ENCODE measurements at places on chromosomes 3 and 15. TPM values are rescaled to one million over a fixed set of nuclear protein-coding genes. Genes with fewer than 3 reads are reported as not detected.

DNA sequence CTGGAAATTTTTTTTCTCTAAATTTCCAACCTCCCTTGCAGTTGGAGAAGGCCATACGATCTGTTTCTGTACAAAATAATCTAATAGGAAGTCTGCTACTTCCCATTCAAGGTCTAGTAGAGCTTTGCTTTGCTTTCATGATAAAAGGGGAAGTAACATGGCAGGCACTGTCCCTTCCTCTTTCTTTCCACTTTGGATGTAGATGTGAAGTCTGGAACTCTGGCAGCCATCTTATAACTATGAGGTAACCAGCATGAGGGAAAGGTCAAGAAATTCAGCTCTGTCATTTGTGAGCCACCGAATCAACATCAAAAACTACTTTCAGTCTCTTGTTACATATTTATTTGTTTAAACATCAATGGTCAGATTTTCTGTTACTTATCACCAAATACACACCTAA lies 156.3 kb downstream of the MTHFS start:
- DNase-seq, result no peak

- DNase-seq, result no peak
Observed at GRCh38 chr3:163450698-163451097, 1627.6 kb downstream of the SI start.

GRCh38 chr3:46524832-46525231 lies 27.1 kb downstream of the RTP3 start:
- no peak for DNase-seq

DNA sequence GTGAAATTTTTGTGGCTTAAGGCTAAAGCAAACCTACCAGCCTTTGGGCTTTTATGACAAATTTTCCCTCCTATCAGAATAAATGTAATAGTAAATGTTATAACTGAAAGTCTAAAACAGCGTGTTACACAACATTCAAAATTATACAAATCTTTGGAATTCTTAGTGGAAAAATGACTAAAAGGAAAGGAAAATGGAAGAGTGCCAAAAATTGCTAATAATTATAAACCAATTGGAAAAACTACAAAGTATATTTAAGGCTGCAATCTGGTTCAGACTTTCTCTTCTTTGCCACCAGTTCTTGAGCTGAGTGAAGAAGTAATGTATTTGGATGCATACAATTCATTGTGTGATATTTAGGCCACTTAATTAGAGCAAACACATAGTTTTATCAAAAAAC lies 45.6 kb upstream of the PHLDB2 start:
- DNase-seq, result no peak

GRCh38 chr3:13621381-13622221 lies 72.7 kb downstream of the FBLN2 start:
- no peak for DNase-seq

DNA sequence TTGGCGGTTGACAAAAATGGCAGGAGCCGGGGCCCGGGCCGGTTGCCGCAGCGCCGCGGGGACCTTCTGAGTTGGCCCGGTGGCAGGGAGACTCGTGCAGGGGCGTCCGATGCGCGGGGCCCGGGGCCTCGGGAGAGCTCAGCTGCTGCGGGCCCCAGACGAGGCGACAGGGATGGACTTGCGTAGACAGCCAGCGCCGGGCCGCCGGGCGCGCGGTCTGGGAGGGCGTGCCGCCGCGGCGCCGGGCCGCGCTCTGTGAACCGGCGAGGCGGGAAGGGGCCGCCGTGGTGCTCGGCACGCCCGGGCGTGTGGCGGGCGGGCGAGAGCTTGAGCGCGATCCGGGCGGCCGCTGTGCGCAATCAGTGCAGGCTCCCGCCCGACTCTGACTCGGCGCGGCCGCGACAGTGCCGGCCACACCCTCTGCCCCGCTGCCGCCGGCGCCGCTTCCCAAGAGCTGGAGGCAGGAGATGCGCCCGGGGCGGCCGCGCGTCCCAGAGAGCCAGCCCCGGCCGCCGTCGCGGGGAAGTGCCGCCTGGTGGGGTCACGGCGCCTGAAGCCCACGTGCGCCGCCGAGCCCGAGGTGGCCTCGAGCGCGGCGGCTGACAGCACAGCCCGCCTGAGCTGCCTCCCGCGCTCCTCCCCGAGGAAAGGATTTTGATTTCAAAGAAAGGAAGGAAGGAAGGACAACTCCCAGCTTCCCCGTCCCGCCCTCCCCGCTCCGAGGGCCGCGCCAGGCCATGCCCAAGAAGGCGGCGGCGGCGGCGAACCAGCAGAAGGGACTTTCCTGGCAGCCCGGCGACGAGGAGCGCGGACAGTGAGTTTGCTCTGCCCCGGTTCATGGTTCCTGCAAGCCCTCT lies 657 bp downstream of the TLNRD1 start:
- DNase-seq, result peak; percentile 81

- no peak for DNase-seq
Observed at GRCh38 chr15:80550908-80551260, 144.2 kb upstream of the ABHD17C start.

- no peak for DNase-seq
Observed at GRCh38 chr3:159818399-159818798, 170.2 kb upstream of the IL12A start.

DNA sequence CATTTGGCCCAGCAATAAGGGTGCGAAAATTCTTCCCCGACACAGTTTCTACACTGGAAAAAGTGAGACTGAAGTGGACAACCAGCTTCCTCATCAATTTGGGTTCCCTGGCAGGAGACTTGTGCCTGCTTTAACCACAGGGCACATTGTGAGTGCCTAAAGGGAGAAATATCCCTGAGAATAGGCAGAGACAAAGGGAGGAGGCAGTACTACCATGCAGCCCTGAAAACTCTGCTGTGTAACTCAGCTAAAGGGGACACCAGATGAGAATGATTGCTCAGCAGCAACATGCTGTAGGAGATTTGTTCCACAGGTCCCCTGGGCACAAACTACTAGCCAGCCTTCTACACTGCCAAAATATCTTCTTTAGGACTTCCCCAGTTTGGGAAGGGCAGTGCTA lies 15.6 kb upstream of the KPNA4 start:
- no peak for DNase-seq

- DNase-seq, result no peak
Observed at GRCh38 chr3:135646873-135647272, 318.7 kb upstream of the PPP2R3A start.

DNA sequence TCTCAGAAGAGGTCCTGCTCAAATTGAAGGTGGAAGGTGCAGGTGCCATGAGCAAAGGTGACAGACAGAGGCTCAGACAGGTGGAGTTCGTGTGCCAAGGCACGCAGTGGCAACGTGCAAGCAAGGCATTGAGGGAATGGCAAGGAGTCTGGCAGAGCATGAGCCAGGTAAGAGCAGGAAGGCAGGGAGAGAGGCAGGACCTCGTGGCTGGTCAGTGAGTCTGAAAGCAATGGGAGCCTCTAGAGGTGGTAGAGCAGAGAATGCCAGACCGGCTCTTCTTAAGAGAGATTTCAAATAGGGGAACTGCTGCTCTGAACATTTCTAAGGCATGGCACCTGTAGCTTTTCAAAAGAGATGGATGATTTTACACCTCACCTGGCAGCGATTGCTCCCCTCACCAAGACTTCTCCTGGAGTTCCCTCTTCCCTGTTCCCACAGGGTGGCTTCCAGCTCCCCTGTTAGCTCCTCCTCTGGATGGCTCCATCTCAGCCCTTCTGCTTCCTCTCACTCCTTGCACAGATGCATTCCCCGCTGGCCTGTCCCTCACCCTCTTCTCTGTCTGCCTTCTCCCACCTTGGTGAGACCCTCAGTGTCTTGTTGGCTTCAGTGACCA lies 2.7 kb downstream of the MYO5C start:
- DNase-seq, result no peak

ZIC1 gene
- total RNA-seq, result not detected

PAQR5 gene
- total RNA-seq, result 0.16 TPM

PRSS50 gene
- 0.78 TPM for total RNA-seq

FANCI gene
- 2.4 TPM for total RNA-seq

BRK1 gene
- 82.6 TPM for total RNA-seq

MEX3B gene
- total RNA-seq, result 2.6 TPM

TRPM1 gene
- not detected for total RNA-seq

RABL3 gene
- 22.8 TPM for total RNA-seq
